ENCODE measurements at places on chromosomes 5 and 9.

GRCh38 chr9:93702261-93702660 is 125.9 kb downstream of the PHF2 start:
- no peak for DNase-seq

DNA sequence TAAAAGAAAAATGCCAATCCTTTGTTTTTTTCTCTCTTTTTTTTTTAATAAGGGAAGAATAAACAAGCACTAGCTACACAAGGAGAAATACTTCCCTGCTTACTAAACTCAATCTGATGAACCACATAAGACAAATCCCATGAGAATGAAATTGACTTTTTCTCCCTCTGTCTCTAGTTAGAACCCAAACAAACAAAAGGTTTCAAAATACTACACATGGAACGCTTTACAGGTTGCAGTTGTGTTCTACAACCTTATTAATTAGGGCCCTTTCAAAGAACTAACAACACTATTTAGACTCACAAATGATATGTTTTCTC is 124.5 kb downstream of the PDE4D start:
- no peak for DNase-seq

DNA sequence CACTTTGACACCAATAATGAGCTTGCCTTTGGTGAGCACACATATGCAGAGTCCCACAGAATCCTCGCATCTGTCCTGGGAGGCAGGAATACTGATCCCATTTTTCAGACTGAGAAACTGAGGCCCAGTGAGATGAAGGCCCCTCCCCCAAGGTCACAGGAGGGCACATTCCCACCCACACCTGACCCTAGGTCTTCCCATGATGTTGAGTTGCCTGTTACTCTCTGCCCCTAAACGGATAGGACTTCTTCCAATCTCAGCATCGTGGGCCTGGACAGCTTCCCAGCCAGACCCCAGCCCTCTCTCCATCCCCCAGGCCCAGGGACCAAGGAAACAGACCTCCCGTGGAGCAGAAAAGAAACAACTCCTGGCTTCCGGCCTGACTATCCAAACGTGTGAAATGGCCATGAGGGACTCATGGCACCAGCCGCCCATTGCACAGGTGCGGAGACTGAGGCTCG is 877 bp downstream of the SH3GLB2 start:
- no peak for DNase-seq

DNA sequence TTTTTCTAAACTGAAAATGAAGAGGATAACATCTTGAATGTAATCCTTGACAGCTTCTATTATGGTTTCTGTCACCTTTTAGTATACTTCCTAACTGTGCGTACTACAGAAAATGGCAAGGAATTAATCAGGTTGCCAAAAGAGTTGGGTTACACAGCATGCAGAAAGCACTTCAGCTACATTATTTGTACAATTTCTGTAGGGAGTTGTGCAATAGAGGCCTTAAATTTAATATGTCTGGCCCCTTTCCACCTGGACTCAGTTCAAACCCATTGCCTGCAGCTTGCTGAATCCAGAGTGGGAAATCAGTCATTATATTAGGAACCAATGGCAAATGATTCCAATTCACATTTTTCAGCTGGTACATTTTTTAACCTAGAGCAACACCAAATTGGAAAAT is 549.7 kb downstream of the CSNK1G3 start:
- DNase-seq = no peak

GRCh38 chr5:117805058-117805457 is 1183.3 kb downstream of the DTWD2 start:
- no peak for DNase-seq

DNA sequence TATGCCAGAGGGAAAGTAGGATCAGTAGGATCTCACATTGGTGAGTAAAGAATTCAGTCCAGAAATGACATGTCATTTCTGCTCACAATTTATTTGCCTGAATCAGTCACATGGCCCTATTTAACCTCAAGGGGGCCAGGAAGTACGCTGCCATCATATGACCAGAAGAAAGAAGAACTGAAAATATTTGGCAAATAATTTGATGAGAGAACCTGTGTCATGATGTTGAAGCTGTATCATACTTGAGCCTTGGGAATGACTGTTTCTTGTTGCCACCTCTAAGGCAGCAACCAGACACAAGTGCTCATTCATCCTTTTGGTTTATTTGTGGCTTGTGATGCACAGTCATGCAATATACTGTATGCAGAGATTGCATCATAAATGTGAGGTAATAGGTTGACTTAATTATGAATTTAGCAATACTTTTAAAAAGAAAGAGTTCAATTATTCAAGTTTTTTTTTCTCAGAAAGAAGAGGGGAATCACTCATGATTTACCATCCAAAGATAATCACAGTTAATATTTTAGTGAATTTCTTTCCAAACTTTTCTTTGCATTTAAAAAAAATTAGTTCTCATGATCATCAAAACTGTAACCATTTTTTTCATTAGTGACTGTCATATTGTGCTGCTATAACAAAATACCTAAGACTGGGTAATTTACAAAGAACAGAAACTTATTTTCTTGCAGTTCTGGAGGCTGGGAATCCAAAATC is 8.2 kb upstream of the ZFYVE16 start:
- no peak for DNase-seq

GRCh38 chr5:104541141-104541785 is 978.7 kb upstream of the NUDT12 start:
- no peak for DNase-seq

DNA sequence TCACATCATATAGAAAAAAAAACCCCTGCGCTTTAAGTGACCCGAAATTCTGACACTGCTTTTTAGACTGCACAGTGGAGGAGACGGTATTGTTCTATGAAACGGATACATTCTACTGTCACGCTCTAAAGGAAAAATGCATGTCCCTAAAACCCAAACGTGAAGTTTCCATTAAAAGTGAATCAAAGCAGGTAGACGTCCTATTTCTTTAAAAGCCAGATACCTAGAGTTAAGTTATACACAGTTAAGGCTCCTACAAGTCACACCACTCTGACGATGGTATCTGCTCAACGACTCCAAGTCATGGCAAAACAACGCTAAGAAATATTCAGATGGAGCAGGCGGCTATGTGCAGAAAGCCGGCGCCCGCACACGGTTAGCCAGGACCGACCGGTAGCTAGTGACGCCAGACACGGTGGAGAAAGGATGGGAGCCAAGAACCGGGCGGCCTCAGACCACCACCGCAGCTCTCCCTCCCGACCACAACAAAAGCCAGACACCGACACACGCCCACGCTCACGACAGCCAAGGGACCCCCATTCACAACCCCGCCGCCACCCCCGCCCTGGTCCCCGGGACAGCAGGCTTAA is 734 bp downstream of the SKP1 start:
- no peak for DNase-seq

DNA sequence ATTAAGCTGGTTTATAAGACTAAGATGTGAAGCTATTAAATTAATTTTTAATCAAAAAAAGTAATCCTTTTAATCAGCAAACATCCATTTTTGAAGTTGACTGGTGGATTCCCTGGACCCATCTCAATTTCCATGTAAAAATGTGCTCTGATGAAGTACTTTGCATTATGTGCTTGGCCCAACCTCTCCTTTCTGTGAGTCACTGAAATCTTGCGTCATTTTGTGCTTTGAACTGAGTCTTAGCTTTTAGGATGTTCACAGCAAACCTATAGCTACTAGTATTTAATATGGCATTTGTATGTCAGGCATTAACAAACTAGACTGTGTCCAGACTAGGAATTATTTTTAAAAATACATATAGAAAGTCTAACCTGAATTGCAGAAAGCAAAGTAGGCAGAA is 55.0 kb upstream of the CDH12 start:
- no peak for DNase-seq

- no peak for DNase-seq
Observed at GRCh38 chr9:136856541-136857141, 4.5 kb downstream of the MAMDC4 start.

- no peak for DNase-seq
Observed at GRCh38 chr5:126402621-126403555, 20.3 kb upstream of the GRAMD2B start.

GRCh38 chr5:93677359-93677891 is 64.0 kb downstream of the POU5F2 start:
- peak; percentile 83 for DNase-seq

DNA sequence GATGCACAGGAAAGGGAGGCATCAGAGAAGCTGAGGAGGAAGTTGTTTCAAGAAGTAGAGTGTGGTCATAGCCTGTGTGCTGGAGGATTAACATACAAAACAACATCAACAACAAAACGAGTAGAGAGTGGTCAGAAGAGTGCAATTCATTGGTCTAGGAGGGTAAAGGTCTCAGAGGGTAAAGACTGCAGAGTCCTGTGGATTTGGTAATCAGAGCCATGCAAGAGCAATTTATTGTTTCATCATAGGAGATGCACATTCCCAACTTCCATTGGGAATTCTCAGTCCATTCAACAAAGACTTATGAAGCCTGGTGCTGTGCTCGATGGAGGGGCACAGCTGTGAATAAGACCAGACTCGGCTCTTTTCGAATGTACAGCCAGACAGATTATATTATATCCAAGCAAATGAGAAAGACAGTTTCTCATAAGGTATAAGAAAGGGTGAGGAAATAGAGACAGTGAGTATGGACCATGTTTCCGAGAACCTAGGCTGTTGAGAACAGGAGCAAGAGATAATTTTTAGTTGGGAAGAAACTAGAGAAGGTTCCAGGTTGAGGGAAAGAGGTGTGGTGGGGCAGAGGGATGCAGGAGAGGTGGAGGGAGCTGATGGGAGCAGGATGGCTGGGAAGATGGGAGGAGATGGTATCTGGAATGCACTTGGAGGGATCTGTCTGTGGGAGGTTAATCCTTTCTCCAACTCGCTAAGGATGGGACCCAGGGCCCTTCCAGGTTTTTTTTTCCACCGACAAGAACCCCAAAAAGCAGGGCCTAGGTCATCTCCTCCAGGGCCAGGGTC is 7.9 kb upstream of the MYORG start:
- no peak for DNase-seq

DNA sequence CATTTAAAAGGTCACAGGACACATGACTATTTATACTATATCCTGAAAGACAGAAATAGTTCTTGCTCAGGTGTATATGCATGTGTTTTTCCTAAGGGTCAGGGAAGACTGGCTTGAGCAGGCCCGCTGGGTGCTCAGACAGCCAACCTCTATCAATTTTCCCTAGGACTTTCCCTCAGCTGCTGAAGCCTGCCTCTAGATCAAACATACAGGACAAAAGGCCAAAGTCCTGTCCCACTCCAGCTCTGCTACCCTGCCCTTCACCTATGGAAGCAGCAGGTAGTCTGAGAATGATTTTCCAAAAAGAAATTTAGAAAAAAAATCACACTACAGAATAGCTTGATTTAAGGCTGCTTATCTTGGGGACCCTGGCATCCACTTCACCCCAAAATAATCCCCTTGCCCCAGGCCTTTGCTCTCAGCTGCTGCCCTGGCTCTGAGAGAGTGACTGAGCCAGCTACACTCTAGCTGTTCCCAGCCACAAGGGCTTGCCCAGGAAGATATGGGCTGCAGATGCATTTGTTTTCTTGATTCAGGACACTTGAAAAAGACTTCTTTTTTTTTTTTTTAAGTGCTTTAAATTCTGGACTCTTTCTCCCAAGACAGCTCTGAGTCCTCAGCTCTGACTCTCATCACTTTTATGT is 42.5 kb downstream of the KLHL3 start:
- DNase-seq = no peak

- no peak for DNase-seq
Observed at GRCh38 chr9:123561046-123561445, 205.0 kb downstream of the CRB2 start.

Measured in renal cortex interstitium (tissue), 15 donors.